ENCODE measurements at places on chromosomes 13 and 19. TPM values are rescaled to one million over a fixed set of nuclear protein-coding genes. Genes with fewer than 3 reads are reported as not detected.

The NCAN gene
- total RNA-seq, result not detected

The CPT1C gene
- 1.6 TPM for total RNA-seq

The GADD45B gene
- total RNA-seq, result 14.3 TPM

The S1PR2 gene
- 3.0 TPM for total RNA-seq

The HIPK4 gene
- total RNA-seq, result not detected

GRCh38 chr13:28582225-28582891 is 76.6 kb upstream of the POMP start:
- DNase-seq, result no peak

- DNase-seq, result no peak
These were observed 30.0 kb upstream of the POP4 start for GRCh38 chr19:29576046-29576606.

- DNase-seq, result no peak
These were observed 3.5 kb upstream of the ATP4B start for GRCh38 chr13:113661509-113661908.

DNA sequence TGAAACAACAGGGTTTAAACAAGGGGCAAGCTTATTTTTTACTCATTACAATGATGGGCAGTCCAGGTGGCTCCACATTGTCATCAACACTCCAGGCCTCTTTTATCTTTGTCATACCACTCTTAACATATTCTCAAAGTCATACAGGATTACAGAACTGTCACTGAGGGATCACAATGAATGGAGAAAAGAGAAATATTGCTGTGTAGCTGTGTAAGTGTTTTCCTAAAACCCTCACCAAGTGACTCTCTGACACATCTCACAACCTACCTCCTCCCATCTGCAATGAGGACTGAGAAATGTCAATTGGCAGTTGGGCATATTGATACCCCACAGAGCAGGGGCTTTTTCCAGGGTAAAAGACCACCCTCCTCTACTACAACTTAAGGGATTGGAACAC is 562.1 kb downstream of the TBC1D4 start:
- no peak for DNase-seq

DNA sequence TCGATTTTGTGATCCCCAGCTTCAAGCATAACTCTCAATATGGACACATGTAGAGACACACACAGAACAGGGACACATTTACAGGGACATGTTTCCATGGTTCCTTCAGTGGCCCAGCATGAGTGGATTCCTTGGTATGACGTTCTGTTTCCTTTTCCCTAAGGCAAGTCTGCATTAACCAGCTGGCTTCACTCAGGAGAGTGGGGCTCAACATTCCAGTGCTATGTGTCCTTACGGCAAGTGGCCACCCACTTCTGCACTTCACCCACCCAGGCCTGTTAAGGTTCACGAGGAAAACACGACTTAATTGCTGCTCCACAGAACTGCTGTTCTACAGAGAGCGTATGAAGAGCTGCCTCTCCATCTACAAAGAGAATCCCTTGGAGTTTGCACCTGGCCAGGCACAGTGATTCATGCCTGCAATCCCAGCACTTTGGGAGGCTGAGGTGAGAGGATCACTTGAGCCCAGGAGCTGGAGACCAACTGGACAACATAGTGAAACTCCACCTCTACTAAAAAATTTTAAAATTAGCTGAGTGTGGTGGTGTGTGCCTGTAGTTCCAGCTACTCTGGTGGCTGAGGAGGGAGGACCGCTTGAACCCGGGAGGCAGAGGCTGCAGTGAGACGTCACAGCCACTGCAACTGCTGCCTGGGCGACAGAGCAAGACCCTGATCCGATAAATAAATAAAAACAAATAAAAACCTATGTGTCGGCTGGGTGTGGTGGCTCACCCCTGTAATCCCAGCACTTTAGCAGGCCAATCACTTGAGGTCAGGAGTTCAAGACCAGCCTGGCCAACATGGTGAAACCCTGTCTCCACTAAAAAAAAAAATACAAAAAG is 32.5 kb downstream of the BRD4 start:
- DNase-seq, result peak; percentile 42

DNA sequence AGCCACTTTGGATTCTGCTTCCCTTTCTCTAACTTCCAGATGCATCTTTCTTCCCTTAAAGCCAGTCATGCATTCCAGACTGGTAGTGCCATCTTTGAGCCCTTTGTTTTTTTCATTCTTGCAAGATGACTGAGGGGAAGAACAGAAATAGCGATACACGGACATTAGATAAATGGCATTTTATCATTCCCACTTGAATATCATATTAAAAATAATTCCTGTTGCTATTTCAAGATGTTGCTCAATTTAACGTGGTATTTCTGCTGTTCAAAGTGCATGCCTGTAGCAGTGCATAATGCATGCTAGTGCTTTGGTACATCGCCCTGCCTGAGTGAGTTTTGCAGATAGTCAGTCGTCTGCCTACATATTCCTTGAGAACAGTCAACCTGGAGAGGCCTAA is 140.6 kb upstream of the FRY start:
- DNase-seq, result no peak

DNA sequence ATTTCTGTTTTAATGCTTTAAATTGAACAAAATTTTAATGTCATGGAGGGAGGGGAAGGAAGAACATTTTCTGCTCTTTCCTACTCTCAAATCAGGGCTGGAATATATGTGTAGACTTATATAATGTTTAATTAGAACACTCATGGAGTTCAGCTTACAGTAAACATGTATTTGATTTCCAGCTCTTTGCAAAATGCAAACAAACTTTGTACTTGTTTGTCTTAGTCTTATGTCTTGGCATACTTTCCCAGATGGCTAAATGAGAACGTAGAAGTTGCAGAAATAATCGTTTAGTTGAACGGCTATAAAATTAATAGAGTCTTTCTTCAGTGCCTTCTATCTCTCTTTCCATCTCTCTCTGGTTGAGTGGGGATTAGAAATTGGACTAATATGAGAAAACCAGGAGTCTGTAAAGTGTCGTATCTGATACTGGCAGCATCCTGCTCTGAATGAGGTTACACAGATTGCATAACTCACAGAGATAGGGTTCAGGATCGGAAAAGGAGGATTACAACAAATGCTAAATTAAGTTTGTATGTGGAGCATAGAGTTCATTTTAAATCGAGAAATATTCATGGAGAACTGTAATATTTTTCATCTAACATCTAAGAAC is 82.3 kb downstream of the FGF9 start:
- no peak for DNase-seq

DNA sequence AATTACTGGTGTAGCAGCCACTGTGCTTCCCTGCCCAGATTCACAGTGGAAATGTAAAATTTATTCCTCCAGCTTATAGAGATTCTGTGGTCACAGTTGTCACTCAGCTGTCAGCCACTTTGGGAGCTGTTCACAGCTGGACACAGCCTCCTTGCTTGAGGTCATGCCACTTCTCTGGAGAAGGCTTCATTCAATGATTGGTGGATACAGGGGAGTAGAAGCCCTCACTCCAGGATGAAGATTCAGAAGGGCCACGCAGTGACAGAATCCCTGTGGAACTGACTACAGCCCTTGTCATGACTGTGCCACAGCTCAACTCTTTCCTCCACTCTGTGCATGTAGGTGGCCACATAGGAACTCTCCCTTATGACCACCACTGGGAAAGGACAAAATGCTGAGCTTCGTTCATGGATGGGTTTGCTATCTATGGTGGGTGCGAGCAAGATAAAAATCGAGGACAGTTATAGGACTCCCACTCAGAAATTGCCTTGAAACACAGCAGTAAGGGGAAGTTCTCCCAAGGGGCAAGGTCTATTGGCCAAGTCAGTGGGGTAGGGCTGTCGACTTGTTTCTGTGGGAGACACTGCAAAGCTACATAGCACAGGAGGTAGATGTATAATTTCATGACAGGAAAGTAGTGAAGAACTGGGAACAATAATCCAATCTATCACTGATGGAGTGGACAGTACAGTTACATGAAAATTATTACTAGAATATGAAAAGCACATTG is 98.7 kb downstream of the CCNA1 start:
- no peak for DNase-seq

GRCh38 chr19:41545547-41545946 is 30.4 kb upstream of the CEACAM21 start:
- DNase-seq, result no peak

DNA sequence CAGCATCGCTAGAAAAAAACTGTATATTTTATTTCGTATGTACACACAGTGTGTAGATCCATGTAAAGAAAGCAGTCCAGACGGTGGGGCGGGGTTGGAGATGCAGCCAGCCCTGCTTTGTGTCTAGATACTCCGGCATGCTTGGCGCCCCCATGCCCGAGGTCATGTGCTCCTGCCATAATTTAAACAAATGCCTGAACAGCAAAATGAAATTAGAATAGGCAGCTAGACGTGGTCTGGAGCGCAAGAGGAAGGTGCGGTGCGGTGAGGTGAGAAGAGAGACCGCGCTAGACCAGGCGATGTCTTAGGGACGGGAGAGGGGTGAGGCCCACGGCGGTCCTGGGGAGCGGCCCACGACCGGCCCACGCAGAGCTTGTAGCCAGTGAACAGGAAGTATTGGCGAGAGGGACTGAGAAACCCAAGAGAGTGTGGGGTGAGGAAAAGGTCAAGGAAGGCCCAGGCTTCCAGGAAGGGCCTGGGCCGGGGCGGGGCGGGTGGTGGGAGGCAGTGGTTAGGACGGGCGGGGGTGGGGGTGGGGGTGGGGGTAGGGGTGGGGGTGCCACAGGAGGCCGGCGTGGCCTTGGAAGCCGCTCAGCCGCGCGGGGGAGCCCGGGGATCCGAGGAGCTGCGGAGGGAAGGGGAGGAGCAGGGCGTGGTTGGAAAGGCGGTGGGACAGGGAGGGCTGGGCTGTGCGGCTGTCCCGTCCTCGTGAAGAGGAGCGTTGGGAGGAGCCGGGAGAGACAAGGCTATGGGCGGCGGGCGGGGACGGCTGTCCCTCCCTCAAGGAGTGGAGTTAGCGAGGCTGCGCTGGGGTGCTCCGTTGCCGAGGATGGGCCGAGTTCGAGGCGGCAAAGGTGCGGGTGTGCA is 254.7 kb upstream of the SGCG start:
- DNase-seq, result no peak

DNA sequence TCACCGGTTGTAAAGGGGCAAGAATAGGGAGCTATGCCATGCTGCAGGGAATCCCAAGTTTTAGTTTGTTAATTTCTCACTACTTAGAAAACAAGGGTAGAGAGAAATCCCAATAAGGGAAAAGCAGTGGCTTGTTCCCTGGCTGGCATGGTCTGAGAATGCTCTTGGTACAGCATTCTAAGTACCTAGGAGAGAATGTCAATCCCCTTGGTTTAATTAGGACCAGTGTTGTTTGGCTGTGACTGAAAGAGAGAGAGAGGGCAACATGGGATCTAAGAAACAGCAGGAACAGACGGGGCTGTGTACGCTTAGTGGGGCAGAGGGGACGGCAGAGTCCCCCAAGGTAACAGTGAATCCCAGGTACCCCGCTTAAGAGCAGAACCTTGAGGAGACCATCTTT is 228.8 kb downstream of the PCDH9 start:
- DNase-seq, result no peak

DNA sequence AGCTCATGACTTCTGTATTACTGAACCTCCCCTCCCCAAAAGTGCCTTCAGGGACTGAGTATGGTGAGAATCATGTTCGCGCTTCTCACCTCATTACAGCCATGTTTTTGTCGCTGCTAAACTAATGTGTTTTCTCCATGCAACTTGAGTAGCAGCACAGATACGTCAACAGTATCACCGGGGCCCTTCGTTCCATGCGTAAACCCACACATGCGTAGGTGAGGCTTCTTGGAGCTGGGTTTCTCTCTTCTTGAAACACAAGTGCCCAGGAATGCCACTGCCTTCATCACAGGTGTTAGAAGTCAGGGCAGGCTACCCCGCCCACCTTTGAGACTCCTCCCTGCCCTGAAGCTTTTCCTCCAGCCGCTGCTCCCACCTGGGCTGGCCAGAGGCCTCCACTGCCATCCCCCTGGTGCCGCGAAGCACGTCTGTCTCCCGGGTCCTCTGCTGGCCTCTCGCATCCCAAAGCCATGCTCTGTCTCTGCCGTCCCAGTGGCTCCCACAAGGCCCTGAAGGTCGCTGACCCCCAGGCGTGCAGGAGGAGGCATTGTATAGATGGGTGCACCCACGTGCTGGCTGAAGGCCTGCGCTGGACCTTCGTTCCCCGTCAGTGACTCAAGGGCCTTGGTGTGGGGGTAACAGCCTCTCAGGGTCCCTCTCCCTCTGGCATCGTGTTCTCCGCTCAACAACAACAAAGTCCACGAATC is 135.3 kb upstream of the MCF2L start:
- no peak for DNase-seq

GRCh38 chr19:8396563-8397203 is 6.5 kb downstream of the RAB11B start:
- DNase-seq, result peak; percentile 76

DNA sequence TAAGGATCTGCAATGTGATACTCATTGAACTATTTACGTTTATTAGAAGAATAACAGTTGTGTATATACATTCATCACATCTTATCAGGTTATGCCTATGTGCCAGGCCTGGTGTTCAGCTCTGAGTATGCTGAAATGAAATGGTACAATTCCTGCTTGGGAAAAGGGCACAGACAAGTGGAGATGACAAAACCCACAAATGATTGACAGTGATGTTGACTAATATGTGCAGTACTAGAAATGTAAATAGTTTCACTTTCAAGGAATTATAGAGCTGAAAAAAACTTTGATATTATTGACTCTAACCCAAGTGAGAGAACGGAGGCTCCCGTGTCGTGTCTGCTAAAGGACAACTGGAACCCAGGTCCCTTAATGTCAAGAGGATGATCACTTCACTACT is 386.8 kb upstream of the DACH1 start:
- no peak for DNase-seq

DNA sequence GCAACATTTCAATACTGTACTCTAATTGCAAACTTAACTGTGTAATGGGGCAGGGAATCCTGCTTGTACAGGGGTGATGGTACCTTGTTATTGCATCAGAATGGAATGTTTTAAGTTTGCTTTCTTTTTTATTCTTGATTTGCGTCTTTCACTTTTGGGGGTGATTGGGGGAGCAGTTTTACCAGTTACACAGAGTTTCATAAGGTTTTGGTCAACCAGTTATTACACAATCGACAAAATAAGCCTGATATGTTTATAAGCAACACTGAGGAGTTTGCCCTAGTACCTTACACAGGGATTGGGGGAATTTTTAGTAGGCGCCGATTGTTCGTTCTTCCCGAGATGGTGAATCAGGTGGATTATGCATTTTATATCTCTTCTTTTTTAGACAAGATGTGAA is 2.7 kb downstream of the KLF5 start:
- DNase-seq, result no peak

DNA sequence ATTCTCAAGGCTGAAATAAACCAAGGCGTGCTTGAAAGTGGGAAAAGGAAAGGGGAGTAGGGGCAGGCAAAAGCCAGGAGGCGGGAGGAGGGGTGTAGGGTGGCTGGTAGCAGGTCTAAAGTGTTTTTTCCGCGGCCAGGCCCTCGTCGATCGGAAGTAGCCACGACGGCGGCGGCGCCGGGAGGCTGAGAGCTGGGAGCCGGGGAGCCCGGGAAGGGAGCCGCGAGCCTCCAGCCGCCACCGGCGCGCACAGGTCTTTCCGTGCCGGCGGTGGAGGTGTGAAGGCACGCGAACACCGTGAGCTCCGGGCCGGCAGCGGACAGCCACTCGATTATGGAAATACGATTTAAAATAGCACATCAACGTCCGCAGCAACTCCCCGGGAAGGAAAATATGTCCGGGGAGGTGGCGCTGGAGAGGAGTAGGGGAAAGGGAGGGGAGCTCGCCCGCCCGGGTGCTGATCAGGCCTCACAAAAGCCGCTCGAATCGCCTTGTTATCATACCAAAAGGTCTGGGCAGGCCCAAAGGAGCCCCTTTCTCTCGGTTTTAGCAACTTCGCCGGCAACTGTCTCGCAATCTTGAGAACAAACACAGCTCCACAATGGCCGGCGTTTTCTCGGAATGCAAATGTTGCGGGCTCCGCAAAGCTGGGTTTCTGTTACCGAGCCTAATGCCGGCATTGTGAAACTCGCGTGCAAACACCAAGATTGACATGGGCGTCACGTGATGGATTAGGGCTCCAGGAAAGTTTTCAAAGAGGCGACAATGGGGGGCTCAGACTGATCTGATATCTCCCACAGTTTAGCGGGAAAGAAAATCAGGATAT is 2.9 kb upstream of the PCDH8 start:
- DNase-seq, result no peak
